ENCODE measurements at places on chromosomes 4 and X.
A peak's percentile ranks its signal among the peaks of the same experiment; 100 is the strongest.

DNA sequence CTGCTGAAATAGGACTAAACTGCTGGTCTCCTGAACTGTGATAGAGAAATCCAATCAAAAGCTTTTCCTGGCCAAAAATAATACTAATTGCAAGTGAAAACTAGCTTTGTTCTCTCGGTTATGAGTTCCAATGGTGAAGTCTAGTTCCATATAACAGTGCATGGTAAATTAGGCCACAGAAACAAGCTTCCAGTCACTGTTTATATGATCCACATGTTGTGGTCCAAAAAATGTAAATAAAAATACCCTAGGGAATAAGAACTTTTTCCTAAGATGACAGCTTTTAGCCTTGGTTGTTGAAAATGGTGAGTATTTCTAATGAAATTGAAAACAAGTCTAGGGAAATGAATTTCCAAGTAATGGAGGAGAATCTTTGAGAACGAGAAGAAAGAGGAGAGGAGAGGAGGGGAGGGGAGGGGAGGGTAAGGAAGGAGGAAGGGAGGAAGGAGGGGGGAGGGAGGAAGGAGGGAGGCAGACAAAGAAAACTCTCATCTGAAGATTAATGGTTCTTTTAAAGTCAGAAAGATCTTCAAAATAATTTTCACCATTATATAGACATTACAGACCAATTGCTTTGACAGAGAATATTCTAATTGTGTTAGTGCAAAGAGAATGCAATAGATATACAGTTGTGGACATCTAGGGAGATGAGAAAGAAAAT, 26.1 kb downstream of the PALLD start:
- no peak for DNase-seq

GRCh38 chr4:63578383-63578782, 830.9 kb downstream of the TECRL start:
- no peak for DNase-seq

GRCh38 chr4:152009031-152009670, 248.3 kb upstream of the GATB start:
- DNase-seq: no peak

GRCh38 chr4:112321776-112322684, 24.9 kb downstream of the ALPK1 start:
- DNase-seq: peak; percentile 81

GRCh38 chrX:13994536-13995080, 35.1 kb downstream of the GEMIN8 start:
- DNase-seq: no peak

DNA sequence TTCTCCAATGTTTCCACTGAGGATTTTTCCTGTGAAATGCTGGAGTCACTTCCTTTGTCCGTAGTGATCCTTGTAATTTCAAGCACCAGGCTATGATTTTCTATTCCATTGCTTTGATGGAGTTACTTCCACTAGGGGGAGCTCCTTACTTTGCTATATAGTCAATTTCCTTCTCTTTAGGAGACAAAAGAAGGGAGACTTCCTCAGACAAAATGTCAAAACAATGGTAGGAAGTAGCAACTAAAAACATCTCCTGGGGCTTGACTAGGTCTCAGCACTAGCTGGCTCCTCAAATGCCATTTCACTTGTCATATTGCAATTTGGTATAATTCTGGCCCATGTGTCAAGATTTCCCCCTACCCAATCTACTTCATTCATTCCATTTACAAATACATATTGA, 24.1 kb downstream of the ZCCHC12 start:
- no peak for DNase-seq

DNA sequence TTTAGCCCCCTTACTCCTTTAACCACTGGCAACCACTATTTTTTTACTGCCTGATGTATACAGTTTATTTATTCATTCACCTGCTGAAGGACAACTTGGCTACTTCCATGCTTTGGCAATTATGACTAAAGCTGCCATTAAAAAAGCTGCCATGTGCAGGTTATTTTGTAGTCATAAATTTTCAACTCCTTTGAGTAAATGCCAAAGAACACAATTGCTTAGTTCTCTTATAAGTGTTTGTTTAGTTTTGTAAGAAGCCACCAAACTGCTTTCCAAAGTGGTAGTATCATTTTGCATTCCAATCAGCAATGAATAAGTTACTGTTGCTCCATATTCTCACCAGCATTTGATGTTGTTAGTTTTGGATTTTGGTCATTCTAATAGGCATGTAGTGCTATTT, 1831.8 kb downstream of the PCDH7 start:
- no peak for DNase-seq

DNA sequence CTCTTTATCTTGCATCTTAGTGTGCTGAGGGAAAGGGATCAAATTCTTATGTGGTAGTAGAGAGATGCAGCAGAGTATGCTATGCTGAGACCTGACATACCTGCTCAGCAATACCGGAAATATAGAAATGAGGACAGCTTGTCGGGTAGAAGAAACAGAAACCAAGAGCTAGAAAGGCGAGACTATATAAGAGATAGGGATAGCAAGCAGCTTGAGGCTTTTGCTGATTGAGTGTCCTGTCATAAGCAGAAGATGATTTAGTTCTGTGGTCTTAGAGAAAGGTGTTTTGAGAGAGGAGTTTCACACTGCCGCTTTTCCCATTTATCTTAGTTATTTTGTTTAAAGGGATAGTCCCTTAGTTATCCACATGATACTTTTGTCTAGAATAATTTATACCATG, 31.7 kb downstream of the USP9X start:
- no peak for DNase-seq
